ENCODE measurements at places on chromosomes 3 and 15. TPM values are rescaled to one million over a fixed set of nuclear protein-coding genes. Genes with fewer than 3 reads are reported as not detected.

DNA sequence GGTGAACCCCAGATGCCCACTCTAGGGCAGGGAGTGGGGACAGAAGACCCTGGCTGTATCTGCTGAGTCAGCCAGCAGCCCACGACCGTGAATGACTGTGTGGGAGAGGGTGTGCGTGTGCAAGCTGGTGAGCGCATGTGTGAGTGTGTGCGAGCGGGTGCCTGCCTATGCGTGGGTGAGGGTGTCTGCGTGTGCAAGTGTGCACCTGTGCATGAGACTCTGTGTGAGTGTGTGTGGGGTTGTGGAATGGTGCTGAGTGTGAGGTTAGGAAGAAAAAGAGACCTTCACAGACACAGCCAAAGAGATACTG, 149.2 kb downstream of the RAB11A start:
- DNase-seq = no peak

Gene GOLGA8M
- 0.35 TPM for total RNA-seq

Gene KLHL25
- 3.6 TPM for total RNA-seq

Gene PSMA4
- 283 TPM for total RNA-seq

Gene HRH1
- total RNA-seq = 14.6 TPM

- DNase-seq = no peak
Observed at GRCh38 chr3:101216710-101217465, 103.5 kb downstream of the IMPG2 start.

- peak; percentile 89 for DNase-seq
Observed at GRCh38 chr15:70763120-70763949, at the start of gene UACA. Gene UACA, minus strand, starts transcription at chr15:70763558. Its CDS starts 151 bp downstream, at chr15:70763407.

Gene IL5RA
- total RNA-seq = not detected

- no peak for DNase-seq
Observed at GRCh38 chr15:95025924-95026728, 794.8 kb downstream of the MCTP2 start.

- DNase-seq = no peak
Observed at GRCh38 chr3:169641167-169641566, 22.3 kb downstream of the MECOM start.

- DNase-seq = no peak
Observed at GRCh38 chr15:58854593-58854992, 78.9 kb downstream of the SLTM start.

- DNase-seq = no peak
Observed at GRCh38 chr3:146503461-146504202, 34.3 kb upstream of the PLSCR2 start.

- DNase-seq = no peak
Observed at GRCh38 chr15:64905119-64905831, 6.4 kb upstream of the ANKDD1A start.

Gene FAH
- 27.6 TPM for total RNA-seq

Data from pulmonary artery endothelial cell (primary cell).